ENCODE measurements at places on chromosomes 1 and 21.

DNA sequence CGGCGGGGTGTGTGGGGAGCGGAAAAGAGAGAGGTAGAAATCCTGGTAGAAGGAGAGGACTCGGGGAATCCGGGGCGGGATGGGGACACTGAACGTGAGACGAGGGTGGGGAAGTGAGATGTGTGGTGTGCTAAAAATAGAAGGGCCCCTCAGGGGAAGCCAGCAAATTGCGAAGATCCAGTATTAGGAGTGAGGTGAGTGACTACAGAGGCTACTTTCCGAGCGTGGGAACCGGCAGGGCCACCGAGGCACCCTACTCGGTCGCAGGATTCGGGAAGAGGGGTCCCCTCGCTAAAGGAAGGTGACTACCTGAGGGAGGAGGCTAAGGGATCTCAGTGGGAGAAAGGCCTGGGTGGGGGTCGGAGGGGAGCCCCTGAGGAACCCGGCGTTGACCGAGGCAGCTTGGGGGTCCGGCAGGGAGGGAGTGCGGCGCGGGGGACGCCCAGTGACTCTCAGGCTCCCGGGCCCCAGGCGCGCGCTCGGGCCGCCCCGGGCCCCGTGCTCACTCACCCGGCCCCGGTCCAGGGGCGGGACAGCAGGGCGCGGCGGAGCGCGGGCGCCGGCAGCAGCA lies 318 bp downstream of the ALDH4A1 start:
- peak; percentile 9 for DNase-seq

- no peak for DNase-seq
Observed at GRCh38 chr1:172401892-172402291, 18.6 kb upstream of the C1orf105 start.

DNA sequence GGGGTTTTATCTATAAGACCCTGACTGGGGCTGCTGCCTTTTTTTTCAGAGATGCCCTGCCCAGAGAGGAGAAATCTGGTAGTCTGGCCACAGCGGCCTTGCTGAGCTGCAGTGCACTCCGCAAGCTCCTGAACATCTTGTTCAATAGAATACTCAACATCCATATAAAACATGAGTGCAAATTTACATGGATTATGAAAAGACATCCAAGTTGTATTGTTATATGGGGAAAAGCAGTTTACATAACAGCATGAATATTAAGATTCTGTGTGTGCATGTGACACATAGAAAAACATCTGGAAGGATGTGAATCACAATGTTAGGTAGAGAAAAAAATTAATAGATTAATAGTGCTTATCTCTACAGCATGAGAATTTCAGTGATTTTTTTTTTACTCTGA lies 16.4 kb downstream of the COG2 start:
- DNase-seq: no peak

- DNase-seq: no peak
Observed at GRCh38 chr1:9960706-9961562, 17.7 kb downstream of the NMNAT1 start.

GRCh38 chr21:17414766-17415165 lies 98.1 kb upstream of the CXADR start:
- DNase-seq: no peak

DNA sequence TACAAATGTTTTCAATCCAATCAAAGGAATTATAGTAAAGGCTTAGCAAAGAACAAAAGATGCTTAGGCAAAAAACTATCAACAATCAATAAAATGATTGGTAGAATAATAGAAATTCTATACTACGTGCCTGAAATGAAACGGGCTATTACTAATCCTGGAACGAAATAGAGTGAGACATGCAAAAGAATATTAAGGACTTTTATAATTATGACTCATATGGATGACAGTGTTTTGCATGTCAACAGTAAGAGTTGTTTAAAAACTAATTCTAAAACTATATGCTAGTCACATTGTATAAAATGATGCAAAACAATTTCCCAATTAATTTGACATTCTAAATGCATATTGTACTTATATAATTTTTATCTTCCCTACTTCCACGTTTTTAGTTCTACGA lies 35.6 kb downstream of the LRRIQ3 start:
- DNase-seq: no peak

- DNase-seq: peak; percentile 50
Observed at GRCh38 chr1:63794939-63795378, 21.1 kb downstream of the ROR1 start.

DNA sequence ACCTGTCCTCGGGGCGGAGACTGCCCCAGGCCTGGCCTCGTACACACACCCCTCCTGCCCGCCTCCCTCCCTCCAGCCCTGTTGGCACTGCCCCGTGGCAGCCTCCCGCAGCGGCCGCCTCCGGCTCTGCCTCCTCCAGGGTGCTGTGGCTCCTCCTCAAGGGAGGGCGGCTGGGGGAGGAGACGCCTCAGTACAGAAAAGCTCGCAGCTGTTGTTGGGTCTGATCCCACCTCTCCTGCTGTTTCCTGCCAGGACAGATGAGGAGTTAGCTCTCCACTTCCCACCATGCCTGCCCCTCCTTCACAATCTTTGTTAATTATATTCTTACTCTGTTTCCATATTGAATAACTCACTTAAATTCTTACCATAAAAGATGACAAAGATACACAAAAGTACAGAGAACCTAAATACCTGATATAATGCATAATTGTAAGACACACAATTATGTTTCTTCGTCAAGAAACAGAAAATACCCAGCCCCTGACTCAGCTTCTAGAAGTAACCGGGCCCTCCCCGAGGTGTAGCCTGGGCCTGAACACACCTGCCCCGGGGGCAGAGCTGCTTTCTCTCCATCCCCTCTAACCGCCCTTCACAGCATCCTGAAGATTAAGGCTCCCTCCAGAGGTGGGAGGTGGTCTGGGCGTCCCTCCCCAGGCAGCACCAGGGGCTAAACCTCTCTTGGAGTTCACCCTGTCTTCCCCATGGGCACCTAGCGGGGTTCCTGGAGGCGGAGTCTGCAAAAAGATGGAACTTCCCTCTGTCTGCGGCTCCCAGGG lies 30.6 kb upstream of the COL6A1 start:
- peak; percentile 31 for DNase-seq

DNA sequence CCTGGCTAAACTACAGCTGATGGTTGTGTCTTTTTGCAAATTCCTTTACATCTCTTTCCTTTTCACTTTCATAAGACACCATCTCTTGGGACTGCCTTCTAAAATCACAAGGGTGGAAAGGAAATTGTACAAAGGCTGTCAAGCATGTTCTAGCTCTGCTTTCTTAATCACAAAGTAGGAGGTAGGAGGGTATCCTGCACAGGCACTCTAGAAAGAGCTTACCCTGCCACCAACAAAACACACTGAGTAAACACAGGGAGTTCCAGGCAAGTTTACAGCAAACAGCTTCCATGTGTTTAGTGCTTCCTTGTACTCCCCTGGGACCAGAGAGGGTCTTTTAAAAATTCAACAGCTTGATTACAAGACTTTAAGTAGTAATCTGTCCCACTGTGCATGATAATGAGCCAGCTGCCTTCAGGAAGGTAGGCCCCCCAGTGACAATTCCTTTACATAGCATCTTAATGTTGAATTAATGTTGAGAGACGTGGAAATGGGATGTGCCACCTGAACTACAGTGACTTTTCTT lies 2.4 kb downstream of the PLPP3 start:
- DNase-seq: peak; percentile 54

DNA sequence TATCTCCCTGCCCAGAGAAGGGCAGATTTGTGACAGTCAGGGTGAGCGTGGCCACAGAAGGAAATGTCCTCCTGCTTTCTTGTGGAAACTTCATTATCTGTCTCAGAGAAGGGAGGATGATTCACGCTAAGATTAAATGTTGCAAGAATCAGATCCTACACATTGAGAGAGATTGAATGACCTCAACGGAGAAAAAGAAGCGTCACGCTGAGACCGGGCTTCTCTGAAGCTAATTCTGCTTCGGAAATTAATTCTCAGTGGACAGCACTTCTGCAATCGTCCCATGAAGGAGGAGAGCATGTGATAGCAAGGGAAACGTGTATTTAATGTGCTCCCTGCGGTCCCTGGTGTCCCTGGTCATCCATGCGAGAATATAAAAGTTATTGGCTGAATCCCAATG lies 19.8 kb upstream of the C1orf21 start:
- peak; percentile 22 for DNase-seq

DNA sequence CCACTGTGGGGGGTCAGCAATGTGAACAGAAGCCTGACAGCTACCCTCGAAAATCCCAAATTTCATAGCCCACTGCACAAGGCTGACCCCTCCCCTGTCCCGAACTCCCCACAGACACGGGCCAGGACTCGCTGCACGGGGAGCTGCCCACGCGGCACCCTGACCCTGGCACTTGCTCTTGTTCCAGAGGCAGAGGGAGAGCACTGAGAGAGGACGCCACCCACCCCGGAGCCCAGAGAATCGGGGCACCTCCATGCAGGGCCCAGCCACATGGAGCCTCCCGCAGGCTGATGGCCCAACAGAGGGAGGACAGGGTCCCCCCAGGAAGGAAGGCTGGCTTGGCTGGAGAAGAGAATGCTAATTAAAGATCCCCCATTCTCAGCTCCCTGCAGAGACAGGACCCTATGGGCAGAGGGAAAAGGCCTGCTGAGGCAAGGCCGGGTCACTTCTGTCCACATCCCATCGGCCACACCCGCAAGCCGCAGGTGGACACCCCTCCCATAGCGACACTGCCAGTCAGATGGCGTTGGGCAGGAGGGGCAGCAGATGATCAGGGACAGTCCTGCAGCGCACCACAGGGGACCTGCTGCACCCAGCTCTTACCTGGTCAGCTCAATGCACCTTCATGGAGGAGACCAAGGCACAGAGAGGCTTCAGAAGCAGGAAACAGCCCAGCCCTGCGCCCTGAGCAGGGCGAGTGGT lies 136.9 kb downstream of the NPHP4 start:
- DNase-seq: no peak

DNA sequence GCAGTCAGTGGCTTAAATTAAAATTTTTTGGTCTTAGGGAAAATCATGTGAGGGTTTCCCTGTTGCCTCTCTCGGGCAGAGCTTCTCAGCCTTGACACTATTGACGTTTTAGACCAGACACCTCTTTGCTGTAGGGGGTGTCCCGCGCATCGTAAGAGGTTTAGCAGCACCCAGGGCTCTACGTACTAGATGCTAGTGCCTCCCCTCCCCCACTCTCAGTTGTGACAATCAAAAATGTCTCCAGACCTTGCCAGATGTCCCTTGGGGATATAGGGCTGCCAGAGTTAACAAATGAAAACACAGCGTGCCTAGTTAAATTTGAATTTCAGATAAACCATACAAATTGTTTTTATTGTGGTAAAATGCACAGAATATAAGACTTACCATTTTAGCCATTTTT lies 293.3 kb downstream of the DISC1 start:
- no peak for DNase-seq

- DNase-seq: no peak
Observed at GRCh38 chr1:90671741-90672140, 45.4 kb downstream of the BARHL2 start.

DNA sequence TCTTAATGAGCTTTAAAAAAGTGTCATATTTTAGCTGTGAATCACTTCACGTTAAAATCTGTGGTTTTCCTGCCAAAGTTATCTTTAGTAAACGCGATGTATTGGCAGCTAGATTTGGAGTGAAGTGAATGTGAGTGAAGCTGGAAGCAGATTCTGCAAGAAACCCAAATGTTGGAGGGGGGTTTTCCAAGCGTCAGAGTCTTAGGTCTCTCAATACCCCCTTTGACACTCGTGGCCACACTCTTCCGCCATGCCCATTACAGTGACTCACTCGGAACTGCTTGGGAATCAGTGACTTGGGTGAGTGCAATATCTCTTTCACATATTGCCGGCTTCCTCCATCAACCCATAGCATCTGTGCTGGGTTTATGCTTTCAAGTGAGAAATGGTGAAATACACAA lies 17.5 kb downstream of the B3GALT5 start:
- peak; percentile 79 for DNase-seq
